ENCODE measurements at places on chromosomes 4 and X.

- DNase-seq: no peak
Observed at GRCh38 chr4:5204781-5205180, 153.5 kb downstream of the STK32B start.

DNA sequence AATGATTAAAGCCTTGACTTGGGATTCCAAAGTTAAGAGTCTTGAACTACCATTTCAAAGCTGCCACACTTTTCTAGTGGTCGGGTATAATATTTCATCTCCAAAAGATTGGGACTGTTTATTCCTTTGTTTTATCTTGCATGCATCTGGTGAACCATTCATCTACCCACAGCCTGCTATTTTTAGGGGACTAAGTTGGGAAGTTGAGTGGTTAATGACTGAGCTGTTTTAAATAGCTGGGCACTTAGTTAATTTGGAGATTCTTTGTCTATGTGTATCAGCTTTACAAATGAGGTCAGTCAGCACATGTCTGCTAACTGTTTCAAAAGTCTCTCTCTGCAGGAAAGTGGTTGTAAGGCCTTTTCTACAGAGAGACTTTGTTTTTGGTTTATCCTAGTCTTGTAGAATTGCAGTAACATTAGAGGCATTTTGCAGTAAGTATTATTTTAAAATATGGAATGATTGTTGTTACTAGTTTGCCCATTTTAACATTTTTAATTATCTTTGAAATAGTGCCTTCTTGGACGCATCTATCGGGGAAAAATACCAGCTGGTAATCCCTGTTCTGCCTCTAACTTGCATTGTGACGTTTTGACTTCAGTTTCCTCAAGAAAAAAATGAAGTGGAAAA is 8.2 kb downstream of the BMP2K start:
- DNase-seq: no peak

DNA sequence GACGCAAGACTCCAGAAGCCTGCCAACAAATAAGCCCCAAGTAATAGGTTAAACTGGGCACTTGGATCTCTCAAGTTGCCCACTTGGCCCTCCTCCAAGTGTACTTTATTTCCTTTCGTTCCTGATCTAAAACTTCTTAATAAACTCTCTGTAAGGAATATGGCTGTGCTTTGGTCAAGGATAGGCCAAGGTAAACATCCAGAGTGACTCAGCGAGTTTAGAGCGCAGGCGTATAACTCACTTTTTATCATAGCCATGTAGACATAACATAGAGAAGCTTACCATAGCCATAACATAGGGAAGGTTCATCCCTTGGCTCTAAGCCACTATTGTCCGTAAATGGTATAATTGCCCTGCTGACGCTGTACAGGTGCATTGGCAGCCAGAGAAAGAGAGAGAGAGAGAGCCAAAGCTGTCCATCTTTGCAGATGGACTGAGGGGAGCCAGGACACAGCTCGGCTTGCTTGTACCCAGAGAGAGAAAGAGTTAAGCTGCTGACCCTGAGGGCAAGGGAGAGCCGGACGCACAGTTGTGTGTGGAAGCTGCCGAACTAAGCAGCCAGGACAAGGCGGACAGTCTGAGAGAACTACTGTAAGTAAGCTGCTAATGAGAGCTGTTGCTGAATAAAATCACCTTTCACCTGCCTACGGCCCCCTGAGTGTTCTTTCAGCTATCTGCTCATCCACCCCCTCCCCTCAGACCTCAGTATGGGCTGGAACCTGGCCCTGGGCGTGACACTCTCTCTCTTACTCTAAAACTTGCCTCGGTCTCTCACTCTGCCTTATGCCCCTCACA is 1.8 kb downstream of the TLR1 start:
- no peak for DNase-seq

GRCh38 chr4:14596904-14597303 is 405.4 kb upstream of the CPEB2 start:
- no peak for DNase-seq

GRCh38 chr4:123788577-123788976 is 392.0 kb downstream of the SPRY1 start:
- DNase-seq: no peak

GRCh38 chrX:49166914-49167739 is 4.6 kb downstream of the MAGIX start:
- no peak for DNase-seq

GRCh38 chrX:52811065-52811625 is at the start of gene XAGE5:
Gene XAGE5 (plus strand): TSS chrX:52811287. CDS start chrX:52812567, 1,280 bp downstream.
- DNase-seq: no peak

GRCh38 chr4:68271851-68272357 is 26.4 kb upstream of the TMPRSS11B start:
- no peak for DNase-seq

GRCh38 chr4:56371426-56372220 is 15.7 kb downstream of the AASDH start:
- DNase-seq: no peak

- DNase-seq: no peak
Observed at GRCh38 chr4:38328989-38329729, 334.8 kb upstream of the KLF3 start.

- DNase-seq: no peak
Observed at GRCh38 chrX:17553469-17553868, 178.5 kb downstream of the NHS start.

- no peak for DNase-seq
Observed at GRCh38 chrX:107773906-107774435, 1.6 kb downstream of the TSC22D3 start.

DNA sequence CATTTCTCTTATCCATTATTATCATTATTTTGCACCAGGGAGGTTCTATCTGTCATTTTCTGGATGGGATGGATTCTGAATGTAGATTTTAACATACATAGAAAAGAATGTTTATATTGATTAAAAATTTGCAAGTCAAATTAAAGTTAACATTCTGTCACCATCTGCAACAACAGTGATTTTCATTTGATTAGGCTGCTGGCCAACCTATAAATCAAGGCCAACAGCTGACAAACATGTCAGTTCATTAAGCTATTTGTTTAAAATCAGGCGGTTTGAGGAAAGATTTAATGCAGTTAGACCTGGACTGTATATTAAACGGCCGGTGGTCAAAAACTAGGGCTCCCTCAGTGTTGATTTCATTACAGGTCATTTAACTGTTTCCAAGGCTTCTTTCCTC is 109.5 kb upstream of the CBR4 start:
- no peak for DNase-seq

DNA sequence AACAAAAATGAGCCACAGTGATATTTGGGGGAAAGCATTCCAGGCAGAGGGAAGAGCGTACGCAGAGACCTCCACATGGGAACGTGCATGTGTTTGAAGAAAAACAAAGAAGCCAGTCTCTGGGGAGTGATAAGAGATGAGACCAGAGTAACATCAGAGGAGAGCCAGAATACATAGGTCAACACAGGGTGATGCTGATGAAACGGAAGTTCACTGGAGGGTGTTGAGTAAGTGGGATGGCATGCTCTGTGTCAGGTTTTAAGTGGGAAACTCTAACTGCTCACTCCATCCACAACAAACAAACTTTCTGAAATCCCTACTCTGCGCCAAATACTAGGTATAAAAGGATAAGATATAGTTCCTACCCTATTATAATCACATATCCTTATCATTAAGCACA is 110.0 kb downstream of the ARHGAP6 start:
- DNase-seq: no peak

- DNase-seq: peak; percentile 2
Observed at GRCh38 chr4:76147454-76148141, 599 bp downstream of the NUP54 start.

GRCh38 chr4:133152831-133153481 is 3.9 kb downstream of the PCDH10 start:
- DNase-seq: no peak

DNA sequence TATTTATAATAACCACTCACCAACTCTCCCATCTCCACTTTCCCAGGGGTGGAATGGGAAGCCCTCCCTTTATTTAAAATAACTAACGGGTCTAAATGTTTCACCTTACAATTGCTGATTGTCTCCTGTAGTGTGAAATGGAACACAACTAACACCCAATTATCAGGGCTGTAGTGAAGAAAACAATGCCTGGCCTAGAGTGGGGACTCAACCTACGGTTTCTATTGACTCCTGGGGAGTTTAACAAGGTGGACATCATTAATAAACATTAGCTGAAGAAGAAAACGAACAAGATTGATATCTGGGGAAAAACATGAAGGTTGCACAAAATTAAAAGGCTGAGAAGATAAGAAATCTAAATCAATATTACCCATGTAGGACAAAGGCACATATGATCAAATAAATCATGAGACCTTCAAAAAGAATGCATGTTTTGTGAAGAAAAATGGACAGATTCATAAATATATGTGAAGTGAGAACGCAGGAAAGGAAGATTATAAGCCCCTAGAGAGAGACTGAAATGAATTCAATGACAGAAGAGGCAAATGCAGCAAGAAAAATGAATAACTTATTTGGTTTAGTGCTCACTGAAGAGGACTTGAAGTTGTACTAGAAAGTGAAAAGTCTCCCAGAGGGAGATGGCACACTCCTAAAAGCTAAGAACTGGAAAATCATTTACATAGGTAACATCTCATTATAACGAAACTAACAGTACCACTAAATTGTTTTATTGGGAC is 593.0 kb upstream of the AADAT start:
- DNase-seq: no peak

- no peak for DNase-seq
Observed at GRCh38 chr4:97525236-97525635, 618.0 kb downstream of the STPG2 start.

GRCh38 chr4:63123441-63123840 is 1285.8 kb downstream of the TECRL start:
- DNase-seq: no peak

DNA sequence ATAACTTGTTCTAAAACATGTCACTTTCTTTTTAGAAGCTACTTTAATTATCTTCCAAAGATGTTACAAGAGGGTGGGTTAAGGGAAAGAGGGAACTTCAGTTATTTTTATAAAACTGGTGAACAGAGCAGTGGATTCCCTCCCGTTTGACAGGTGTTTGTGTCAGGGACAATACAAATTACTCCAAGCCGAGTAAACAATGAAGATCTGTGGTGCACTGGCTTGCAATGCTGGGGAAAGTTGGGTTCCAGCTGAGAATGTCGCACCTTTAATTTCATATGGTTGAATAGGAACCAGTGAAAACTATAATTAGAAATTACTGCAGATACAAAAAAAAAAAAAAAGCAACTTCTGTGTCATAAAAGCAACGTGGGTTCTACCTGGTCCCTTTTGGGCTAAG is 98.6 kb upstream of the TTC29 start:
- DNase-seq: no peak

DNA sequence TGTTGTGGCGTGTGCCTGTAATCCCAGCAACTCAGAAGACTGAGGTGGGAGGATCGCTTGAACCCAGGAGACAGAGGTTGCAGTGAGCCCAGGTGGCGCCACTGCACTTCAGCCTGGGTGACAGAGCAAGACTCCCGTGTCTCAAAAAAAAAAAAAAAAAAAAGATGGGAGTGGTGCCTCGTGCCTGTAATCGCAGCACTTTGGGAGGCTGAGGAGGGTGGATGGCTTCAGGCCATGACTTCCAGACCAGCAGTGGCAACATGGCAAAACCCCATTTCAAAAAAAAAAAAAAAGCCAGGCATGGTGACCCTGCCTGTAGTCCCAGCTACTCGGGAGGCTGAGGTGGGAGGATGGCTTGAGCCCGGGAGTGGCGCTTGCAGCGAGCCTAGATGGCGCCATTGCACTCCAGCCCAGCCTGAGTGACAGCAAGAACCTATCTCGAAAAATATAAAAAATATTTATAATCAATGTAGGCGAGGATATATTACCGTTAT is 27.0 kb downstream of the EIF2S3 start:
- peak; percentile 15 for DNase-seq

DNA sequence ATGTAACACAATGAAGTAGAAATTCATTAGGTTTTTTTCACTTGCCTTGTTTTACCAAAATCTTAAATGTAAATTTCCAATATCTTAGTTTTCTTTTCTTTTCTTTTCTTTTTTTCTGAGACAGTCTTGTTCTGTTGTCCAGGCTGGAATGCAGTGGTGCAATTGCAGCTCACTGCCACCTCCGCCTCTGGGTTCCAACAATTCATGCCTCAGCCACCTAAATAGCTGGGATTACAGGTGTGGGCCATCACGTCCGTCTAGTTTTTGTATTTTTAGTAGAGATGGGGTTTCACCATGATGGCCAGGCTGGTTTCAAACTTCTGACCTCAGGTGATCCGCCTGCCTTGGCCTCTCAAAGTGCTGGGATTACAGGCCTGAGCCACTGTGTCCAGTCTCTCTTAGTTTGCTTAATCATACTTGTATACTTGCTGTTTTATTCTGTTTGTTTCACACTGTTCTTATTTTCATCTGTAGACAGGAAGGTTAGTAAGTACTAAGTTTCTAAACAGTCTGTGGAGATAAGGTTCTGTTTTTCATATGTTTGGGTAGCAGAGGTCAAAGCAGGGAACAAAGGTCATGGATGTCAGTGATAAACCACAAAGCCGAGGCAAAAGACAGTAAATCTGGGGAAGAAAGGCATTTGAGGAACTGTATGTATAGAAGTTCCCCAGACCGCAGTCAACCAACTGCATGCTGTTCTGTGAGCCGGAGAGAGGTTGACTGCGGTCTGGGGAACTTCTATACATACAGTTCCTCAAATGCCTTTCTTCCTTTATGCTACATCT is 129.1 kb downstream of the CBR4 start:
- DNase-seq: no peak

DNA sequence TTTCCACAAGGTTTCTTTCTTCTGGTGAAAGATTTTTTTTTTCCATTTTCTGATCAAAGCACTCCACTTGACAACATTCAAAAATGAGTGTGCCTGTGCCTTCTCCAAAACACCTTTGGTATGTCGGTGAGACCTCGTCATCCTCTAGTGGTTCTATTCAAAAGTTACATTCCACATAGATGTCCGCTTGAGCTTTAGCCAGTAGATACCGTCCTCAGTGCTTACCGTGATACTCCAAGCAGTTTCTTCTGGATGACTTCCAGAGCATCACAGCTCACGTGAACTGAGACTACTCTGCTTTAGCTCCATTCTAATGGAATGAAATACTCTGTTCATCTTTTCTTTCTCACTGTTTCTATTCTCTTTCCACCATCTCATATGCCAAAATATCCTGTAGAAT is 38.2 kb upstream of the VEGFC start:
- DNase-seq: no peak

DNA sequence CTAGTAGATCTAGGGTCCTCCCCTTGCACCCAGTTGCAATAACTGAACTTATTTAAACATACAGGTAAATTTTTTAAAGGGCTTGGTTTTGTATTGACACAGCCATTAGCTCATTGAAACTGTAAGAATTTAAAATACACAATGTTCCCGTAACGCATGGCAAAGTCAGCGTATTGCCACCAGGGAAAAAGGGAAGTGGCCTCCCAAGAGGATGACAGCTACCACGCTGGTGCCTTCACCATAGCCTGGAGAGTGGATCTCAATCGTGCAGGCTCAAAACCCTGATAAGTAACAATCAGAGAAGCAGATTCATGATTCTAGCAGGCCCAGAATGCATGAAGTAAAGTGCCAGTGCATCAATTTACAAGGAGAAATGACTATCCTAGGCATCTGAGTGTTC is 49.4 kb upstream of the RELL1 start:
- no peak for DNase-seq

- no peak for DNase-seq
Observed at GRCh38 chrX:71809886-71810285, 46.7 kb downstream of the CXorf49B start.

- DNase-seq: no peak
Observed at GRCh38 chr4:1656986-1657385, 27.1 kb downstream of the FAM53A start.

Data from stimulated activated CD8-positive, alpha-beta memory T cell treated with anti-CD3 and anti-CD28 coated beads, Interleukin-7, amount 100 ng/mL, for 1 hour (primary cell).